ENCODE measurements at places on chromosomes 3 and 15. TPM values are rescaled to one million over a fixed set of nuclear protein-coding genes. Genes with fewer than 3 reads are reported as not detected.
A peak's percentile ranks its signal among the peaks of the same experiment; 100 is the strongest.

Gene PLXNB1
- 160 TPM for total RNA-seq

GRCh38 chr15:94421706-94422105 is 190.3 kb downstream of the MCTP2 start:
- no peak for DNase-seq
- no peak overlapping the region for H3K27ac ChIP-seq
- no peak overlapping the region for H3K4me3 ChIP-seq
- no peaks in the 10 kb centered on the region for H3K36me3 ChIP-seq

Gene MYO5A
- total RNA-seq = 55.0 TPM

DNA sequence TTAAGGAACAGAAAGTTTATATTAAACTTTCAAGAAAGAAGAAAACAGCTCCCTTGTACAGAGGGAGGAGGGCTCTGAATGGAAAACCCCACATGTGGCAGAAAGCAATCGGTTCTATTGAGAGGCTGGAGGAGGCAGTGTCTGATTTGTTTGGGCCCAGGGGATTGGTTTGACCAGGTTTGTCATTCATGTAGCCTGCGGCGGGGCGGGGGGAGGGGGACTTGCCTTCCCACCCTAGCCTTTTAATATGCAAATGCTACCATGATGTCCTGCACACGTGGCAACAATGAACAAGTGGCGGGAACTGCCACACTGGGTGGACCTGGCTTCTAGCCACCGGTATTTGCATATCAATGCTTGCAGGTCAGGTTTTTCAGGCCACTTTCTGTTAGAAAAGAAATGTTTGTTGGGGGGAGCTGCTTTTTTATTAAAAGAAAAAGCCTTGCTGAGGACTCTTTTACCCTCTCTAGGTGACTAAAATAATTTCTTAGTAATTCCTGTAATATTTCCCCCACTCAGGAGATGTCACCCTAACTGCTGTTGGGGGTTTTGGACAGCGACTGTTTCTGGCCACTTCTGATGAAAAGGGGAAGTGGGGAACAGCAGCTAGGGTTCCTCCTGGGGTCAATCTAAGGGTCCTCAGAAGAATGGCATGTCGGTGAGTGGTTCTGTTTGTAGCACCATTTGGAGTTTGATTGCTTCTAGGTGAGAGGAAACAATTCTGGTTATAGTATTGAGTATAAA is 691.2 kb downstream of the TBL1XR1 start:
- no peaks in the 10 kb centered on the region for H3K27me3 ChIP-seq
- H3K27ac ChIP-seq = no peak overlapping the region
- no peak overlapping the region for H3K4me3 ChIP-seq
- no peaks in the 10 kb centered on the region for H3K36me3 ChIP-seq
- DNase-seq = no peak

- DNase-seq = peak; percentile 15
- H3K36me3 ChIP-seq = peaks cover 7% of the 10 kb centered on the region
- peak overlapping the region; percentile 74 for H3K27ac ChIP-seq
Measured at GRCh38 chr15:88834211-88834812, 31.1 kb downstream of the ACAN start.

Gene DUOXA2
- 0.32 TPM for total RNA-seq

Gene FGF7
- total RNA-seq = 31.4 TPM

Gene HDDC3
- total RNA-seq = 29.4 TPM

Gene GAP43
- 0.21 TPM for total RNA-seq
